ENCODE measurements at places on chromosomes 6 and 20.

DNA sequence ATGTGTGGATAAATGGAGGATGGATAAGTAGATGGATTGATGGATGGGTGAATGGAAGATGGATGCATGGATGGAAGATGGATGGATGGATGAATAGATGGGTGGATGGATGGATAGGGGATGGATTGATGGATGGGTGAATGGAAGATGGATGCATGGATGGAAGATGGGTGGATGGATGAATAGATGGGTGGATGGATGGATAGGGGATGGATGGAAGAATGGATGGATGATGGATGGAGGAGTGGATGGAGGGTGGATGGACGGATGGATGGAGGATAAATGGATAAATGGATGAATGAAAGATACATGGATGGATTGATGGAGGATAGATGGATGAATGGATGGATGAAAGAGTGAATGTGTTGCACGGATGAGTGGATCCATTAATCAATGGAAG, 3.0 kb upstream of the NFATC2 start:
- DNase-seq: no peak

GRCh38 chr20:25051386-25052155, 6.4 kb downstream of the ACSS1 start:
- no peak for DNase-seq

- DNase-seq: no peak
Measured at GRCh38 chr6:80886475-80886874, 780.0 kb downstream of the BCKDHB start.

- DNase-seq: no peak
Measured at GRCh38 chr20:55579802-55580201, 425.5 kb downstream of the CBLN4 start.

DNA sequence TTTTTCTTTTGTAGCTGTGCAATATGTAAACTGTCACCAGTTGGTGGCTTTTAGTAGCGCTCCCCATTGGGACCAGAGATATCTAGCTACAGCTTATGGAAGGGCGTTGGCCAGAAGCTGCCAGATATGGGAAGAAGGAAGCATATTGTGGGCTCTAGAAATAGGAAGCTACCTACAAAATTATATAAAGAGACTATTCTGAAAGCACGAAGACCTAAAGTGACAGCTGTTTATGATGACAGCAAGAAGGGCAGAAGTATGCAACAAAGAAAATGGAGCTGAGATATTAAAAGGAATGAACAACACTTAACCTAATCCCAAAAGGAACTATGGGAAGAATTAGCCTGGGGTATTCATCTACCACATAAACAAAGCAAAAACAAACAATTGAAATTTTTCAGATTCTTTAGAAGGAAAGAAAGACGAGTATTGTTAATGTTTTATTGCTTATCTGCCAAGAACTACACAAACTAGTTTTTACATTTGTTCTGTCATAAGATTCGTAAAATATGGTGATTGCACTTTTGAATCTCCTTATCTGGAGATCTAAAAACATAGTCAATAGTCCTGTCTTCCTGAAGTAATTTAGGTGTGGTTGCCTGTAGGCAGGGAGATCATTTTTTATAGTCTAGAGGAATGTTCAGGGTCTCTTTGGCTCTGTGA, 81.6 kb downstream of the NCOA7 start:
- no peak for DNase-seq

DNA sequence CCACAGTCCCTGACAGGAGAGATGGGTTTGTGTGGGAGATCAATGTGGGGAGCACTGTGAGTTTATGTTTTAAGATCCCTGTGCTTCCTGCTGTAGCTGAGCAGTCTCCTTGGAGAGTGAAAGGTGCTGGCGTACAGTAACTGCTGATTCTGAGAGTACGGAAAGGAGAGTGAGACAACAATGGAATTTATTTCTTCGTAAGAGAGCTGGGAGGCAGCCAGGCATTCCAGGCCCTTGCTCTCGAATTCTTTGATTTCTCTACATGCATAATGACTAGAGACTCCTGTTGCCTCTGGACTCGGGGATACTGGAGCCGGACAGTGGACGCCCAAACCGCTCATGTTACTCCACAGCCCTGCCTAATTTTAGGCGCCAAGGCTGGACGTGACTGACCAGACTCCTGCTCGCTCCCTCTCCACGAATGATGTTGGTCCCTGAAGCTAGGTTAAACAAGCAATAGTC, 131.0 kb upstream of the PHACTR1 start:
- peak; percentile 65 for DNase-seq

- DNase-seq: no peak
Measured at GRCh38 chr6:53018446-53018845, 23.4 kb upstream of the GSTA4 start.

GRCh38 chr20:46169245-46170171, 51.4 kb downstream of the CD40 start:
- DNase-seq: no peak

GRCh38 chr6:71531006-71531405, 242.4 kb downstream of the OGFRL1 start:
- no peak for DNase-seq

DNA sequence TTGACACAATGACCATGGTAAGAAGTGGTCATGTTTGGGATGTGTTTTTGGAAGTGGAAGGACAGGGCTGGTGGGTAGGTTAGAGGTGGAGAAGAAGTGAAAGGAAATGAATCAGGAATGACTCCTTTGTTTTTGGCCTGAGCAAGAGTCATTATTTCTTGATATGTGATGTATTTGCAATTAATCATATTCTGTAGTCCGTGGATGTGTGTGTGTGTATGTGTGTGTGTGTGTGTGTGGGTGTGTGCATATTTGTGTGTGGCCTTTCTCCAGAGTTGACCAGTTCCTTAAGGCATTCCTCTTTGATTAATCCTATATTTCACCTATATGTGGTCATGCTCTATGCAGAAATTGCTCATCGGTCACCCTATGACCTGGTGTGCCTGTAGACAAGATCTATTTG, 130.7 kb downstream of the UTRN start:
- peak; percentile 77 for DNase-seq

DNA sequence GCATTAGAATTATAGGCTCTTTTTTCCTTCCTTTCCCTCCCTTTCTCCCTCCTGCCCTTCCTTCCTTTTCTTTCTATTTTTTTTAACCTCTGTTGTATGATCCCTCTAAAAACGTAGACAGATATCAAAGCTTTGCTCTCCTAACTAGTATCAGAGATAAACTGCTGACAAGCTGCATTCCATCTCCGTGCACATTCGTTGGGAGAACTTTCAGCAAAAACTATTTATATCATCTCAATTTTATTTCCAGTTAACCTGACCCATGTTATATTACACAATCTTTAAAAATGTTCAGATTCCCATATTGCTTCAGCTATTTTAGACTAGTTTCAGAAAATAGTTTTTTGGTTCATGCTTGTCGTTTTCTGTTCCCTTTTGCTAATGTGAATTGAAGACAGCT, 47.3 kb downstream of the RNF217 start:
- peak; percentile 70 for DNase-seq

DNA sequence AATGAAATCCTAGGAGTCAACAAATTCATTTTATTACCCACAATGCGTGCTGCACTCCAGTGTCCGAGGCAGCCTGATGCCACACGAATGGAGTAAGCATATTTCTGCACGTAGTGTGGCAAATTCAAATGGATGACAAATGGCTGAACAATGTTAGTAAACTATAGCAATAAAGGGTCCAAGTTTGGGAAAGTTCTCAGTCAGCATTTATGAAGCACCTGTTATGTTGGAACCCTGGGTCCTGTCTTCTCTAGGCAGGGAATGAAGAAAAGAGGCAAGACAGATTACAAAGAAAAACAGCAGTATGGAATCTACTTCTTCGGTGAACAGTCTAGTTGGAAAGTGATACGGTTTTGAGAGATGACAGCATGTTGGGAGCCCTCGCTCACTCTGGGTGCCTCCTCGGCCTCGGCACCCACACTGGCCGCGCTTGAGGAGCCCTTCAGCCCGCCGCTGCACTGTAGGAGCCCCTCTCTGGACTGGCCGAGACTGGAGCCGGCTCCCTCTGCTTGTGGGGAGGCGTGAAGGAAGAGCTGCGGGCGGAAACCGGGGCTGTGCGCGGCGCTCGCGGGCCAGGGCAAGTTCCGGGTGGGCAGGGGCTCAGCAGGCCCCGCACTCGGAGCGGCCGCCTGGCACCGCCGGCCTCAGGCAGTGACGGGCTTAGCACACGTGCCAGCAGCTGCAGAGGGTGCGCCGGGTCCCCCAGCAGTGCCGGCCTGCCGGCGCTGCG, 4.8 kb upstream of the RANBP9 start:
- DNase-seq: no peak

DNA sequence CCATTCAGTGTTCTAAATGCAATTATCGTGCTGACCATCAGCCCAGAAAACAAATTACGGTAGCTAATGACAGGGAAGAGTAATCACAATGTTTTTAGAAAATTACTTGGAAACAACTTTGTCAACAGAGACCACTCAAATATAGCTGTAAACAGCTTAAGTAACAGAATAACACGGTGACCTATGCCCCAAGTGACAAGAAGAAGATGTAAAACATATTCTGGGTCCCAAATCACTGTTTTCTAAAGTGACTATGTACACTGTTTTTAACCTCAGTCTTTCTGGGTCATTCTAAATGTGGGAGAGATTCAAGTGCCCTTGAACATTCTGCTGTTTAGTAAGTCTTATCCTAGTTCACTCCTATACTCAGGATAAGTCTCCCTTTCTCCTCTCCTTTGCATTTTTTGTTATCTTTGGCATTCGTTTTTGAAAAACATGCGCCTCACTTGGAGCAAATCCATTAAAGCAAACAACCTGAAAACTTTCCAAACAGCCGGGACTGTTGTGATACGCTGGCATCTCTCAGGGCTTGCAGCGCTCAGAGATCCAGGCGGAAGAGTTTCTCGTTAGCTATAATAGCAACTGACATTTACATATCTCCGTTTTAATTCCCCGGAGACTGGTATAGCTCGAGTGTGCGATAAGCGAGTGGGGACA, 114.5 kb upstream of the SOX4 start:
- no peak for DNase-seq

GRCh38 chr20:6579417-6579816, 188.1 kb upstream of the BMP2 start:
- DNase-seq: no peak

GRCh38 chr20:38804682-38805501, 605 bp upstream of the PPP1R16B start:
- no peak for DNase-seq

GRCh38 chr6:3297909-3298308, 39.2 kb downstream of the PSMG4 start:
- no peak for DNase-seq

GRCh38 chr6:121691126-121691551, 255.7 kb downstream of the GJA1 start:
- peak; percentile 73 for DNase-seq

All from fibroblast of skin of abdomen (primary cell).